ENCODE measurements at places on chromosomes 5 and 9.

DNA sequence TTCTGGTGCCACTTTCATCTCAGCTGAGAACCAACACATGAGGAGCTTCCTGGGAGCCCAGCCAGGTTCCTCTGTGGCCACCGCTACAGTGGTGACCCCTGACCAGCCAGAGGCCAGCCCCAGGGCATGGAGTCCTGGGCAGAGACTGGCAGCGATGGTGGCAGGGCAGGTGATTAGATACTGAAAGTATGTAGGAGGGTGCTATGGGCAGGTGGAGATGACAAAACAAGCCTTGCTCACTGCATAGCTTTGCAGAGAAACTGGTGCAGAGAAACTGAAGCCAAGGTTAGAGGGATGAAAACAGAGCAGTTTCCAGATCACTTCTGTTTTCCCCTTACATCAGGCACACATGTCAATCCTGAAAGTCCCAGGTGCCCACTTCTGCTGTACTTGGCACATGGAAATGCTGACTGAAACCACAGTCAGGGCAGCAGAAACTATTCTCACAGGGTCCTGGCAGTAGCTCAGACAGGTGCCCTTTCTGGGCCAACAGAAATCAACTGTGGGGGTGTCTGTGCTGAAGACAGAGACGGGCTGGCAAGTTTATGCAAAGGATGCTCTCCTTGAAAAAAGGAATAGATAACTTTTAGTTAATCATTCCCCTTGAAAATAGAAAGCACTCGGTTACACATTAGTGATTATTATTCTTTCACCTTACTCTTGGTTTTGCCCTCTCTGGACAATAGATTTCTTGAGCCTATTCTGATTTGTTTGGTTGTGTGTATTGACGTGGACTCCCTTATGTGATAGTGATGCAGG is 90.3 kb downstream of the ANKRD55 start:
- no peak for DNase-seq

DNA sequence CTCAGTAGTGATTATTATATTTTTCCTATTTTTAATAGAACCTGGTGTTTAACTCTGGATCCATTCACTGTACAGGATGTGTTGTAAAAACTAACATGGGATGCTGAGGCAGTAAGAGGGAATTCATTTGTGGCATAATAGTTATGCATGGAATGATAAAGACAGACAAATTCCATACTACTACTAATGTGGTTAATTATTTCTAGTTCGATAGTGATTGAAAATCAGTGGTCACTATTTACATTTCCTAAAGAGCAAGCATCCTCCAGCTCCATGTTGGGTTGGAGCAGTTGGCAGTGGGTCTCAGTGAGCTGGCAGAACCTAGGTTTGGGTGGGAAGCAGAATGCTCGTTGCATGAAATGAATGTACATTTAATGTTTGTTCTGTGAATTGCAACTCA is 122.6 kb downstream of the SAXO1 start:
- DNase-seq, result no peak

DNA sequence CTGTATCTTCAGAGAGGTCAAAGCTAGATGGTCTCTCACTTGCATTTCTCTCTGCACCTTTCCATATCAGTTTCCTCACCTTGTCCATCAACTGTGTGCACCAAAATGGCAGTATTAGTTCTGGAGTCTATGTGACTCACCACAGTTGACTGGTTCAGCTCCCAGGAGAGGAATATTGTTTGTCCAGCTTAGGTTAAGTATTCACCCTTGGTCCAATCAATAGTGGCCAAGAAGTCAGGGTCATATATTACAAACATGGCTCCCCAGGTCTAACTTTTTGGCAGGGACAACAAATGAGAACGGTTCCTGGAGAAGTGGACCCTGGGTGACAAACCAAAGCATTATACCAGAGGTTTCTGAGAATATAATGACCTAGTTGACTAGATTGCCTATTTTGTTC is 24.9 kb upstream of the CDC23 start:
- DNase-seq, result no peak

DNA sequence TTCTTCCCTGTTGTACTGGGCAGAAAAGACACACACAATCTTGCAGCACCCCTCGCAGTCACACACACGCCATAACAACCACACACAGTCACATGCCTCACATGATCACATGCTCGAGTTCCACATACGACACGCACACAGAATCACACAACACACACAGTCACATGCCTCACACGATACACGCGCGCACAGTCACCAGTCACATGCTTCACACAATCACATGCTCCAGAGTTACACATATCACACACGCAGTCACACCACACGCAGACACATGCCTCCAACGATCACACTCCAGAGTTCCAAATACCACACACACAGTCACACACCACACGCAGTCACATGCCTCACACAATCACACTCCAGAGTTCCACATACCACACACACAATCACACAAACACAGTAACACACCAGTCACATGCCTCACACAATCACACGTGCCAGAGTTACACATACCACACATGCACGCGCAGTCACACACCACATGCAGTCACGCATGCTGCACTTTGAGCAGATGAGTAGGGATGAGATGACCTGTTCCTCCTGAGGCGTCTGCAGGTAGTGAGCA is 49.0 kb upstream of the LRRC14B start:
- no peak for DNase-seq

DNA sequence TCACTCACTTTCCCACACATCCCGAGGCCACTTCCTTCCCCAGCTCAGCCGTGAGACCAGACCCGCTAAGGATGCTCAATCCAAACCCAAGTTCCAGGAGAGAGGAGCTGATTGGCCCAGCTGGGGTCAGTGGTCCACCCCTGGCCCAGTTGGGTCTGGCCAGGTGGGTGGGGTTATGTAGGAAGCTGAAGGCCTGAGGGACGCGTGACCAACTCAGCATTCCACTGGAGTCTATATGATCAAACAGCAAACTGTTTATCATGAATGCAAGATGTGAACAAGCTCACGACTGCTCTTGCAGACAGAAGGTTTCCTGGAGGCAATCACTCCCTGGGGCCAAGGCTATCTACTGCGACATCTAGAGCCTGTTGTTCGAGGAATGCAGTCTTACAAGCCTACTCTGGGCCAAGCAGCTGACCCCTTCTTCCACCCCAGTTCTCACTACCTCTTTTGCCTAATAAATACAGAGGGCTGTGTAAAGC is 4.9 kb upstream of the RAPGEF1 start:
- no peak for DNase-seq

DNA sequence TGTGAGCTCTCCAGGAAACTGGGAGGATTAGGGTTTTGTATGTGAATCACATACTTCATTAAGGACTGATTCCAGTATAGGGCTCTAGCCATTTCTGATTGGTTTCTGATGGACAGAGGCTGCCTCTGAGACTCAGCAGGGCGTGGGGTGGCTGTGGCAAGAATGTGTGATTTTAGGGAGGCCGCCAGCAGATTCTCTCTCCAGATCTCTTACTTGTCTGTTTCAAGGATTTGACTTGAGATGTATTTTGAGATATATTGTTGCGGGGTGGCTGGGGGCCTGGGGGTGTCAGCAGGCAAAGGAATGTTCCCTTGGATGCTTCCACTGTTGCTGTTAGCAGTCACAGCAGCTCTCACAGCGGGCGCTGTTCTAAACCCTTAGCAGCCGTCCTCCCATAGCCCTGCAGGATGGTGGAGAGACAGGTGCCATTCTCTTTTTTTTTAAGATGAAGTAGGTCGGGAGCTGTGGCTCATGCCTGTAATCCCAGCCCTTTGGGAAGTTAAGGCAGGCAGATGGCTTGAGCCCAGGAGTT is 8.0 kb upstream of the HNRNPAB start:
- no peak for DNase-seq

- DNase-seq, result no peak
These were observed 74.9 kb downstream of the GTF3C4 start for GRCh38 chr9:132744881-132745755.

- DNase-seq, result no peak
These were observed at the start of gene HAND1 for GRCh38 chr5:154478224-154478565. Gene HAND1, minus strand, starts transcription at chr5:154478227. Its CDS starts 219 bp downstream, at chr5:154478008.

DNA sequence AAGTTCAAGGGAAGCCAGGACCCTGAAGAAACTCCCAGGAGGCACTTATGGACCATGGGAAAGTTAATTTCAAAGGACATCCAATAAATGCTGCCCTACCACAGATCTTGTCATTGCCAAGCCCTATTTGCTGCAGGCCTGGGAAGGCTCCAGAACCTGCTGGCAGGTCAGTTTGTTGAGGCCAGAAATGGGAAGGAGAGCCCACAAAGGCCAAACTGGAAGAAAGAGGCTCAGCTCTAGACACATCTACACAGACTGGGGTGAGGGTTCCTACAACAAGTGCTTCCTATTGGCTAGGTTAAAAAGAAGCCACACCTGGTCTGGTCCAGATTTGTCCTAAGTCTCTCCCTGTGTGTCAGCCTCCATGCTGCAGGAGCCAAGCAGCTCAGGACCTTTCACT is 94.4 kb downstream of the SIL1 start:
- no peak for DNase-seq

DNA sequence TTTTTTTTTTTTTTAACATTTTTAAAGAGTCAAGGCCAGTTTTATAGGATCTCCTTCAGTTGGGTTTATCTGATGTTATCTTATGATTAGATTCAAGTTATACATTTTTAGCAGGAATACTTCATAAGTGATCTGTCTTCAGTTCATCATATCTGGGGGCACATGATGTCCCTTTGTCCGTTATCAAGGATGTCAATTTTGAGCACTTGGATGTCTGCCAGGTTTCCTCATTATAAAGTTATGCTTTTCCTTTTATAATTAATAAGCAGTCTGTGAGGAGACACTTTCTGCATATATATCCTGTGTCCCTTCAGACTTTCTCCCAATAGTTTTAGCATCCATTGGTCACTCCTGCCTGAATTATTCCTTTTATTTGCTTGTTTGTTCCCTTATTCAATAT is 11.8 kb downstream of the HDHD3 start:
- no peak for DNase-seq

DNA sequence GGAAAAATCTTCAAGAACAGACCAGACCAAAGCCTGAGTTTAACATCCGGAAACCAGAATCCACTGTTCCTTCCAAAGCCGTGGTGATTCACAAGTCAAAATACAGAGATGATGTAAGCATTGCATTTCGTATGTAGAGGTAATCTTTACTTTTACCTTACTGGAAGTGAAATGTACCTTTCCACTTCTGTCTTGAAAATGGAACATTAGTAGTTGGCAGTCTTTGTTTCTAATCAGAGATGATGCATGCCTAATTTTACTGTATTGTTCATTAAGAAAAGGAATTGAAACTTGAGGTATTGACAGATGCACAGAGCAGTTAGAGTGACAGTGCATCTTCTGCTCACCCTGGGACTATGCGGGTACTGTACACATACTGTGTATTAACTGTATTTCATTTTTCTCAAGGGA is 34.6 kb downstream of the HABP4 start:
- DNase-seq, result no peak

GRCh38 chr5:121090822-121091221 is 626.7 kb downstream of the PRR16 start:
- no peak for DNase-seq

DNA sequence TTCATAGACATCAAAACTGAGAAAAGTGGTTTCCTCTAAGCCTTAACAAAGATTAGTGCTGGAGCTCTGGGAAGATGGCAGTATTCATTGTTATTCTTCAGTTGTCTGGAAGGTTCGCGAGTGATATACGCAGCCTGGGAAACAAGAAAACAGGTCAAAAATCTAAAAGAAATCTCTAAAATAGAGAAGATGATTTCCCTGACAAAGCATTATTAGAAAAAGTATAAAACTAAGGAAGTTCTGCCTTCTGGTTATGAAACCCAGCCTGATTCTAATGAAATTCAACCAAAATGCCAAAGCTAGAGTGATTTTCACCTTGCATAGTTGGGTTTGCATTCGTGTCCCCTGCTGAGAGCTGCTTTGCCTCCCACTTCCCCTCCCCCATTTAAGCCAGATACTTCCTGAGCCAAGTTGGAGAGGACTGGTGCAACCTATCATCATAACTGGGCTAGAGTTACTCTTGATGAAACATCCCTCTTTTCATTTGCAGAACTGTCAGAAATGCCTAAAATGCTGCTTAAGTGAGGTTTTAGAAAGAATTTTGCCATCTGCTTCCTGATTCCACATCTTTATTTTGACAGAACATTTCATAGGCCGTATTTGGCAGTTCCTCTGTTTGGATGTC is 48.4 kb downstream of the NDFIP1 start:
- DNase-seq, result no peak

GRCh38 chr5:30620481-30621085 is 572.9 kb upstream of the CDH6 start:
- DNase-seq, result no peak

- no peak for DNase-seq
These were observed 35.3 kb upstream of the MAN2A1 start for GRCh38 chr5:109654455-109654854.

- DNase-seq, result no peak
These were observed 25.6 kb upstream of the TDRD7 start for GRCh38 chr9:97386265-97386633.

DNA sequence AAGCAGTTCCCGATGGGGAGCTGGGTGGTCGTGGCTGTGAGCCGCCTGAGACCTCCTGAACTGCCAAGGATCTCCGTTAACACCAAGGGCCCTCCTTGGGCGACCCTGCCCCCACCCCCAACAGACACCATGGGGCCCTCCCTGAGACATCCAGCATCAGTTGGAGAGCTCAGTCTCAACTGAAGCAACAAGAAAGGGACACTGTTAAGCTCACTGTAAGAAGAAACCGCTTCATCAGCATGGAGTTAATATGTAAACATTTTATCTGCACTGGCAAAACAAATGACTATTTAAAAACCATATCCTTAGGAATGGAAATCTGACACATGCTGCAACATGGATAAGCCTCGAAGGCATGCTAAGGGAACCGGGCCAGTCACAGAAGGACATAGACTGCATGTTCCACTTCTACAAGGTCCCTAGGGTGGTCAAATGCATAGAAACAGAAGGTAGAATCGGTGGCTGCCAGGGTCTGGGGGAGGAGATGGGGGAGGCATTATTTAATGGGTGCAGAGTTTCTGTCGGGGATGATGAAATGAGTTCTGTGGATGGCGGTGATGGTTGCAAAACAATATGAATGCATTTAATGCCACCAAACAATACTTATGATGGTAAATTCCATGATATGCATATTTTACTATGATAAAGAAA is 47.4 kb downstream of the ROR2 start:
- no peak for DNase-seq

- DNase-seq, result no peak
These were observed 68.2 kb upstream of the TNFAIP8 start for GRCh38 chr5:119287547-119288111.

- DNase-seq, result no peak
These were observed 77.7 kb downstream of the RGS3 start for GRCh38 chr9:113541019-113541900.

GRCh38 chr9:89712283-89712682 is 107.5 kb downstream of the GADD45G start:
- DNase-seq, result no peak

GRCh38 chr9:13459071-13459470 is 179.6 kb upstream of the MPDZ start:
- no peak for DNase-seq

GRCh38 chr9:126144196-126144595 is 182.4 kb upstream of the MVB12B start:
- DNase-seq, result no peak

- no peak for DNase-seq
These were observed 78.4 kb downstream of the TMEM161B start for GRCh38 chr5:88190106-88190834.

All from KG1 (cell line).